T follicular helper cell (primary cell): ENCODE measurements at places on chromosomes 2 and 18.

- no peak for DNase-seq
Measured at GRCh38 chr2:18763338-18763737, 174.0 kb upstream of the NT5C1B start.

GRCh38 chr2:8583400-8584173 is 98.3 kb upstream of the ID2 start:
- DNase-seq = peak; percentile 24

DNA sequence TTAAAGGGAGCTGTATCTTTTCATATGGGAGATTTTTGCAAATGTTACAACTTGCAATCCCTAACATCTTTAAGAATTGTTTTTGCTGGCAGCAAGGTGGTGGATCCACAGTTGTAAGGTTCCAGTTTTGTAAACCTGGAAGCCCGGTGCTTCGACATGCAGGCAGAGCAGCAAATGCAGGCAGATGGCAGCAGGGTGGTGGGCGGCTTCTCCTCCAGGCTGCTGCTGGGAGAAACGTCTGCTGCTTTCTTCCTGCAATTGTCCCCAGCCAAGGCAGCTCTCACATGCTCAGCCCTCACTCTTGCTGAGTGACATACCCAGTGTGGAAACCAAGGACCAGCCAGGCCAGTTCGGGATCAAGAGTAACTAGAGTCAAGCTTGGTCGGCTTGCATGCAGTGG is 166.0 kb downstream of the SEPTIN10 start:
- no peak for DNase-seq

DNA sequence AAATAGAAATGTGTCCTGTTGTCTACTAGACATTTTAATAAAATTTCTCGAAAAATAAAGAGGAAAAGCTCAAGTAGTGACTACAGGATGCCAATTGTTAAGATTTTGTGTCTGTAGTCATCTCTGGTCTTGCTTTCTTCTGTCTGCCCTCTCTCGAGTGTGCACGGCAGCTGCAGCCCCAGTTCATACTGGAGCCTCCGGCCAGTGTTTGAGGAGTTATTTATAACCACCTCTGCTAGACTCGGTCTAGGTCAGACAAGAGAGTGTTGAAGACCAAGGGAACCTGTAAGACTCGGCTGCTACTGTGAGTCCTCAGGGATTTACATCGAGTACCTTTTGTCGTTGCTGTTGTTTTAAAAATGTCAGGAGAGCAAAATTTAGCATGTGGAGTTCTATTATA is 810.1 kb upstream of the POU3F3 start:
- DNase-seq = no peak

DNA sequence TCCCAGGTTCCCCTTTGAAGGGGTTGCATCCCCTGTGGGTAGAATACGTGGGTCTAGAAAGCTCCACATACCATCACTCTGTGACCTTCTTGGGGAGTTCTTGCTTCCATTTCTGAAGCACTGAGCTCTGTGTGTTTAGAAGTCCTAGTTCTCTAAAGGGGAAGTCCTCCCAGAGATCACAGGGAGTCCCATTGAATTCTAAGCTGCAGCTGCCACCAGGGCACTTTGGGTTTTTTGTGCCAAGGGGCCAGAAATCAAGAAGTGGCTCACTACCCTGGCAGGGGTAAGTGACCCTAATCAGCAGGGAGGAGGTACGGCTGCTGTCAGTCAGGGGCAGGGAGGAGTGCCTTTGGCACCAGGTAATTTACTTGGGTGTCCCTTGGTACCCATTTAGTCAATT is 70.9 kb downstream of the EHD3 start:
- no peak for DNase-seq

- no peak for DNase-seq
Measured at GRCh38 chr2:144477281-144477956, 42.5 kb downstream of the ZEB2 start.

GRCh38 chr18:36274083-36274715 is 23.3 kb upstream of the FHOD3 start:
- DNase-seq = no peak

- DNase-seq = no peak
Measured at GRCh38 chr2:36427790-36428243, 72.2 kb downstream of the CRIM1 start.

- no peak for DNase-seq
Measured at GRCh38 chr2:99865818-99866676, 276.3 kb downstream of the AFF3 start.

- DNase-seq = no peak
Measured at GRCh38 chr2:193428336-193428818, 1233.6 kb upstream of the TMEFF2 start.

GRCh38 chr2:56127010-56127409 is 56.8 kb upstream of the CCDC85A start:
- DNase-seq = no peak

- no peak for DNase-seq
Measured at GRCh38 chr2:201248288-201248844, 12.0 kb upstream of the CASP8 start.

- no peak for DNase-seq
Measured at GRCh38 chr2:36351736-36352349, 3.7 kb upstream of the CRIM1 start.

DNA sequence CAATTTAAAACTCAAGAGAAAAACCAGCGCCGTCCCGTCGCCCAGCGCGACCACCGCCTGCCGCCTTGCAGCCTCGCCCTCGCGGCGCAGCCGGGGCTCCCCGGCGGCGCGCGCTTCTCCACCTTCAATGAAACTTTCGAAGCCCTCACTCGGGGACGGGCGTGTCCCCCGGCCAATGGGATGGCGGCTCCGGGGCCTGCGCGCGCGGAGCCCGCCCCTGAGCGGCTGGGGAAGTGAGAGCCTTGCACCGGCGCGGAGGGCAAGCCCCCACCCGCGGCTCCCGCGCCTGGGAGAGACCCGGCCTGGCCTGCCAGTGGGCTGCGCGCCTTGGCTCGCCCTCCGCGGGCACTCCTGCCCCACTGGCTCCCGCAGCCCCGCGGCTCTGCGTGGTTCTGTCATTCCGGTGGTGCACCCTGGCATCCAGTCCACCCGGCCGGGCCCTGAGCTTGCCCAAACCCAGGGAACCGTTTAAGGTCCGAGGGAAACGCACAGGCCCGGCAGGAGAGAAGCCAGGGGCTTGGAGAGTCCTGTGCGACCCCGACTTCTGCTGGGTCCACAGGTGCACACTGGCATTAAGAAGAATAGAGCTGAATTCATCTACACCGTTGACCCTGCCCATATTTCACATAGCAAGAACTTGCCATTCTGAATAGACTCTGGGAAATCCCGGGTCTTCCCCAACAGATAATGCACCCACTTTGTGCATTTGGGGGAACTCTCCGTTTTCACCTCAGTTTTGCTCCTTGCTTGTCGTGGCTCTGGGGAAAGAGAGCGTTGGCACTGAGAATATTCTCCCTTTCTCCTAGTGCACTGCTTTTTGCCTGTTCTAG is at the start of gene PIEZO2:
PIEZO2 (minus strand) TSS at position 129 of the 830 bp plus-strand sequence. CDS start 981 bp downstream, outside the sequence.
- no peak for DNase-seq

- no peak for DNase-seq
Measured at GRCh38 chr2:155190342-155190741, 491.8 kb downstream of the KCNJ3 start.

GRCh38 chr2:149877074-149877473 is 289.5 kb upstream of the MMADHC start:
- no peak for DNase-seq

GRCh38 chr2:190137561-190137960 is 75.0 kb upstream of the MSTN start:
- DNase-seq = no peak

GRCh38 chr2:65381607-65382051 is 50.8 kb downstream of the SPRED2 start:
- DNase-seq = no peak

- no peak for DNase-seq
Measured at GRCh38 chr18:25662272-25662671, 310.3 kb upstream of the ZNF521 start.

GRCh38 chr2:96837575-96837974 is 6.2 kb downstream of the ANKRD23 start:
- DNase-seq = no peak

DNA sequence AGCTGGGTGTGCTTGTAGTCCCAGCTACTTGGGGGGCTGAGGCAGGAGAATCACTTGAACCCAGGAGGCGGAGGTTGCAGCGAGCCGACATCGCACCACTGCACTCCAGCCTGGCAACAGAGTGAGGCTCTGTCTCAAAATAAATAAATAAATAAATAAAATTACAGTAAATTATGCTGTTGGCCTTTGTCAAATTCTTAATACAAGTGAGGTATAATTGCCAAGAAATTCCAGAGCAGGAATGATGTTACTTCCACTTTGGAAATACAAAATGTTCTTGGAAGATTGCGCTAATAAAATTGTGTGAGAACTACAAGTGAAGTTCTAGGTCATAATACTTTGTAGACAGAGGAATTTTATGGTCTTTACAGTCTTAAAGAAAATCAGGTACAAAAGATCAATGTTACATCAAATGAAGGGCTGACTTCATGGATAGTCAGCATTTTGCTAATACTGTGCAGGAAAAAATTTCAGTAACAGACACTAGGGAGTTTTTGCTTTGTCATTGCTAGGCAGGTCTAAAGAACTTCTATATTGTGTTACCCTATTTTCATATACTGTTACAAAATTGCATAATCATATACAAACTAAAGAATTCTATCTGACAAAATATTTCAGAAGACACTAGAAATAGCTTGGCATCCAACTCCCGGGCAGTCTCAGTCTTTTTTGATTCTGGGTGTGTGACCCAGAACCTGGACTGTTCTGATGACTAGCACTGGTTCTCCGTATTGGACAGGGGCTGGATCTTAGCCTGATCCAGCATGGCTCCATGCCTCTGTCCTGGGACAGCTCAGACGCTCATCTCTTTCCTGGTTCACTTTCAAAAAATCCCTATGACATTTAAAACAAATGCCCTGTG is 76.0 kb upstream of the STK17B start:
- DNase-seq = no peak

DNA sequence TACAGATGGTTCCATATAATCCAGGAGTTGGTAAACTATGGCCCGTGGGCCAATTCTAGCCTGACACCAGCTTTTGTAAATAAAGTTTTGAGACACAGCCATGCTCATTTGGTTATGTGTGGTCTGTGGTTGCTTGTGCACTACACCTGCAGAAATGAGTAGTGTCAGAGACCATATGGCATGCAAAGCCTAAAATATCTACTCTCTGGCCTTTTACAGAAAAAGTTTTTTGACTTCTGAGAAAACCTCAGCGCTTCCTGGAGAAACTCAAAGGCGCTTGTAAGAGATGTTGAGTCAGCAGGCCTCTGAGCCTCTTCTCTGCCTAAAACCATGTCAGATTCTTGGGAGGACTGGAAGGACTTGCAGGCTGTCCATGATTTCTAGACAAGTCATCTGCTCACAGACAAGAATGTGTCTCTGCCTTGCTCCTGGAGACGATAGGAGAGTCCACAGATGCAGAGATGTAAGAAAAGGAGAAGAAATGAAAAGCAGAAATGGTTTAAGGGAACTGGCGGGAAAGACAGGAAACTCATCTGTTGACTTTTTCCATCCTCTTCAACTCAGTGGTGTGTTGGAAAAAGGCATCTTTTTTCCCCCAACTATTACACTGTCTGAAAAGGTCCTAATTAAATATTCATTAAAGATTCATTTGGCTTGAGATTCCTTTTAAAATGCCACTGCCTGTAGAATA is 5.2 kb downstream of the TTC39C start:
- peak; percentile 40 for DNase-seq

GRCh38 chr18:23853448-23854195 is 160.9 kb upstream of the TTC39C start:
- DNase-seq = no peak

GRCh38 chr2:238304116-238304515 is 15.7 kb upstream of the PER2 start:
- DNase-seq = no peak

DNA sequence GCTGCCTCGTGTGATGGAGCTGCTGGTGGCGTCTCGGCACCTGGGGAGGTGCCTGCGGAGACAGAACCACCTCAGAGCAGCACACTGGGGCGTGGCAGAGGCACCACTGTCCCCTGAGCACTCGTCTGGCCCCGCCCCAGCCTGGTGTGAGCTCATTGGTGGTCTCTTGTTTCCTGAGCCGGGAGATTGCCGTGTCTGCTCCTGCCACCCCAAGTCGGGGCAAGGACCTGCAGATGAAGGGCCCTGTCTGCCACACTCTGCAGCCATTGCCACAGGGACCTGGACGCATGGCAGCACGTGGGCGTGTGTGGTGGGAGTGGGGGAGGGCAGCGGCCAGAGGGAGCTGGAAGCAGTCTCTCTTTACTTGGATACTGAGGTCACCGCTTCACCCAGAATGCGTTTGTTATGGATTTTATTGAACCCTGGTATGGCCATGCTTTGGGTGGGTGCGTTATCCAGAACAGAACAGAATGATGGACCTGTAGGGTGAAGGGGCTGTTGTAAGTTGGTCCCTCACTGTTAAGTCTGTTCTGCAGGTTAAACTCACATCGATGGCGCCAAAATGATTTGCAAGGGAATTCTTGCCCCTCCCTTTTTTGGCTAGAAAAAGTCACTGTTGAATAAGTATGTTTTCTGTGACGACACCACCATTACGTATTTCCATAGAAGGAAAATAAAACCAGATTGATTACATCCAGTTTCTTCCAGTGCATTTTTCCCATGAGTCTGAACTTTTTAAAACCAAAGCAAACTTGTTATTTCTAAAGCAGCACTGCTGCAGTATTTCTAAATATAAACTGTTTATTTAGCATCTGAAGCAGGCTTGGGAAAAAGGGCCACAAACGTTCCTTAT is 92.0 kb downstream of the USP40 start:
- no peak for DNase-seq

GRCh38 chr18:24536326-24536725 is 75.9 kb downstream of the HRH4 start:
- DNase-seq = no peak

DNA sequence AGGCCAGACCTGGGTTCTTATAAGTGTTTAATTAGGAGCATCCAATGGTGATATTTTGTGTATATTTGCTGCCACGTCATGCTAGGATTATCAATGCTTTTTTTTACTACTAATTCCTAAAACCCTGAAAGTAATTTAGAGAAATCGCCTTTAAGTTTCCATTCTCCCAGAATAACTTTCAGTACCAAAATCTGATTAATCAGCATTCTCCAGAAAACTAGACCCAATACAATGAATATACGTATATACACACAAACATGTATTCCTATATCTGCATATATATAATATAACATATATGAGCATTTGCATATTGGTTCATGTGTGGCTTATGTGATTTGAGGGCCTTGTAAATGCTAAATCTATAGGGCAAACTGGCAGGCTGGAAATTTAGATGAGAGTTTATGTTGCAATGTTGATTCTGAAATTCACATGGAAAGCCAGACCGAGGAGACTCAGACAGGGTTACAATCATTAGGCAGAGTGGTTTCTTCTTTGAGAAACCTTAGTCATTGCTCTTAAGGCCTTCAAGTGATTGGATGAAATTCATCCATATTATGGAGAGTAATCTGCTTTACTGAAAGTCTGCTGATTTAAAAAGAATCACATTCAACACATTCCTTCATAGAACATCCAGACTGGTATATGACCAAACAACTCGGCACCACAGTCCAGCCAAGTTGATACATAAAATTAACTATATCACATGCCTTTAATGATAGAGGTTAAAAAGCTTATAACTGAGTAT is 65.9 kb upstream of the RGPD4 start:
- DNase-seq = no peak

- no peak for DNase-seq
Measured at GRCh38 chr2:230924470-230925341, at the start of gene GPR55. Gene GPR55 (minus strand): TSS chr2:230925242. CDS start chr2:230910962, 14,280 bp downstream.
